Transverse colon (tissue), 4 donors: ENCODE measurements at places on chromosomes 1 and 21. TPM values are rescaled to one million over a fixed set of nuclear protein-coding genes. Genes with fewer than 3 reads are reported as not detected.
A peak's percentile ranks its signal among the peaks of the same experiment; 100 is the strongest.

- no peak for DNase-seq
- no peak overlapping the region for H3K4me3 ChIP-seq
- no peak overlapping the region for H3K27ac ChIP-seq
Observed at GRCh38 chr1:232249861-232250777, 379.8 kb downstream of the SIPA1L2 start.

DNA sequence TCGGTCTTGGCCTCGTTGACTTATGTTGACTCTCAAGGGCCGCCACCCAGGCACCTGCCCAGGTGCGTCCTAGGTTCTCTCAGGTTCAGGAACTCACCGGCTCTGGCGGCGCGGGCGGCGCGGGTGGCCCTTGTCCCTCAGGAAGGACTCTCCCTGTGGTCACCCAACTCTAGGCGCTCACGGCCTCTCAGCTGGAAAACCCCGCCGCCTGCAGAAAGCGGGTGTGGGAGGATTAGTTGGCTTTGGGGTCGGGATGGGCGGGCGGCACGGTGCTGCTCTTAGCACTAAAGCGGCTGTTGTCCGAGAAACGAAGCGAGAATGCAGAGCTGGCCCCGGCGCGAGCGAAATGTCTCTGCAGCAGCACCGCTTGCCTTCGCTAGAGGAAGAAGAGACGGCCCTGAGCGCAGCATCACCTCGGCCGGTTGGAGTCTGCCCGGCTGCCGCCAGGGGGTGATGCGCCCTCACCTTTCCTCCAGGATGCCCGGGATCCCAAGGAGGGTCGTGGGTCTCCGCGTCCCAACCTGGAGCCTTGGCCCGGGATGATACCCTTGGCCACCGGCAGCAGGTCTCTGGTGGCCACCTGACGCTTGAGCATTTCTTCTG lies 8.1 kb upstream of the TADA1 start:
- H3K27ac ChIP-seq = no peak overlapping the region
- peaks cover 27% of the 10 kb centered on the region for H3K27me3 ChIP-seq
- no peak overlapping the region for H3K4me3 ChIP-seq

GRCh38 chr1:27973771-27974416 lies 14.1 kb downstream of the XKR8 start:
- no peaks in the 10 kb centered on the region for H3K27me3 ChIP-seq
- no peak overlapping the region for H3K27ac ChIP-seq
- H3K36me3 ChIP-seq = no peaks in the 10 kb centered on the region
- H3K4me1 ChIP-seq = peaks cover 6% of the 10 kb centered on the region

The LPAR3 gene
- total RNA-seq = 4.1 TPM

DNA sequence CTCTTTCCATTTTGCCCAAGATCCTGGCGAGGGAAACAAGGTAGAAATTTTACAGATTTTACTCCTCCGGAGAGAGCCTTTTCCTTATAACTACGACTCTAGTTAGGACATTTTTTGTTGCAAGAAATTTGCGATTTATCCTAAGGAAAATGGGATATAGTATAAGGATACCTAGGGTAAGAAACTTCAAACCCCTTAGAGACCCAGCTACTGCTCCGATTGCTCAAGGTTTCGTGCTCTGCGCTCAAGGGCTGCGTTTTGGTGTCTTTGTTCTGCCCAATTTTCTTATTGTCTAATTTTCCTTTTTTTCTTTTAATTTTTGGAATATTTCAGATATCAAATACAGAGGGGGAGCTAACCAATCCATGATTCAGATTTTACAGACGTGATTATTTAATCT lies 1.5 kb downstream of the TTC3 start:
- peak overlapping the region; percentile 97 for H3K27ac ChIP-seq
- H3K27me3 ChIP-seq = no peaks in the 10 kb centered on the region
- no peaks in the 10 kb centered on the region for H3K36me3 ChIP-seq
- H3K4me1 ChIP-seq = peaks cover 22% of the 10 kb centered on the region
- peak overlapping the region; percentile 78 for H3K4me3 ChIP-seq
- no peak for DNase-seq

The JMJD4 gene
- 52.7 TPM for total RNA-seq

DNA sequence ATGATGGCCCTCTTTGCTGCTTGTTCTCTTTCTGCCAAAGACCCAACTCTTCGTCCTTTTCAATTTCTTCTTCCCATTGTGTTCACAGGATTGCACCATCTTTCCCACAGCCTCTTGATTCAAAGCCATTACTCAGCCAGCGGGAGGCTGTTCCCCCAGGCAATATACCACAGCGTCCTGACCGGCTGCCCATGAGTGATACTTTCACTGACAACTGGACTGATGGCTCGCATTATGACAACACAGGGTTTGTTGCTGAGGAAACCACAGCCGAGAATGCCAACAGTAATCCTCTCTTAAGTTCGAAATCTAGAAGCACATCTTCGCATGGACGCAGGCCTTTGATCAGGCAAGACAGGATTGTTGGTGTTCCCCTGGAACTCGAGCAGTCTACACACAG lies 167.4 kb downstream of the LRRC40 start:
- no peaks in the 10 kb centered on the region for H3K4me1 ChIP-seq
- no peak overlapping the region for H3K27ac ChIP-seq
- no peaks in the 10 kb centered on the region for H3K27me3 ChIP-seq
- no peak for DNase-seq
- H3K36me3 ChIP-seq = no peaks in the 10 kb centered on the region
- H3K4me3 ChIP-seq = no peak overlapping the region

GRCh38 chr1:106975944-106976343 lies 80.5 kb upstream of the PRMT6 start:
- H3K4me3 ChIP-seq = no peak overlapping the region
- H3K27me3 ChIP-seq = no peaks in the 10 kb centered on the region
- no peak overlapping the region for H3K27ac ChIP-seq

The MIXL1 gene
- total RNA-seq = not detected

DNA sequence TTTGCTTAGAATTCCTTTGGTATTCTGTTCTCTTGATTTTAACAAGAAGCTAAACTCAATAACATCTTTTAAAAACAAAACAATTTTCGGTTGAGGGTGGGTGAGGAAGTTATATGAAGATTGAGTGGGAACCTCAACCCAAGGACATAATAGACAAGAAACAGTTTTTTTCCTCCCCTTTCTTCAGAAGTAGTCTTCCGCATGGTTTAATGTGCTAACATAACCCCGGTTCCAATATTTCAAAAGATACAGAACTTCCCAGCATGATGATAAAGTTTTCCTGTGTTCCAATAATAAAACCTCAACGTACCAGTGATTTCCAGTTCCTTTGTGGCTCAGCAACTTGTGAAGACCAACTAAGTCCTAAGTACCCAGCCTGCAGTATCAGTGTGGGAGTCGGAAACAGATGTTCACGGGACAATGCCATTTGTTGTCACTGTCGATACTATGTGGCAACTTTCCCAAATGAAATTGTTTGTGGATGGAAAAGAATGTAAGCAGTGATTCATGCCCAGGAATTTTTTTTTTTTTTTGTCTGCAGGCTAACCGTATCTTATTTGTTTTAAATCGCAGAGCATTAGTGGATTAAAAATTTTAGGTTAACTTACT lies 48.5 kb downstream of the NR5A2 start:
- no peaks in the 10 kb centered on the region for H3K4me1 ChIP-seq
- no peaks in the 10 kb centered on the region for H3K36me3 ChIP-seq
- H3K27me3 ChIP-seq = peaks cover 9% of the 10 kb centered on the region
- DNase-seq = no peak
- H3K4me3 ChIP-seq = no peak overlapping the region

The ANKRD45 gene
- 1.1 TPM for total RNA-seq

The SETDB1 gene
- total RNA-seq = 59.7 TPM

The PYHIN1 gene
- 4.4 TPM for total RNA-seq

DNA sequence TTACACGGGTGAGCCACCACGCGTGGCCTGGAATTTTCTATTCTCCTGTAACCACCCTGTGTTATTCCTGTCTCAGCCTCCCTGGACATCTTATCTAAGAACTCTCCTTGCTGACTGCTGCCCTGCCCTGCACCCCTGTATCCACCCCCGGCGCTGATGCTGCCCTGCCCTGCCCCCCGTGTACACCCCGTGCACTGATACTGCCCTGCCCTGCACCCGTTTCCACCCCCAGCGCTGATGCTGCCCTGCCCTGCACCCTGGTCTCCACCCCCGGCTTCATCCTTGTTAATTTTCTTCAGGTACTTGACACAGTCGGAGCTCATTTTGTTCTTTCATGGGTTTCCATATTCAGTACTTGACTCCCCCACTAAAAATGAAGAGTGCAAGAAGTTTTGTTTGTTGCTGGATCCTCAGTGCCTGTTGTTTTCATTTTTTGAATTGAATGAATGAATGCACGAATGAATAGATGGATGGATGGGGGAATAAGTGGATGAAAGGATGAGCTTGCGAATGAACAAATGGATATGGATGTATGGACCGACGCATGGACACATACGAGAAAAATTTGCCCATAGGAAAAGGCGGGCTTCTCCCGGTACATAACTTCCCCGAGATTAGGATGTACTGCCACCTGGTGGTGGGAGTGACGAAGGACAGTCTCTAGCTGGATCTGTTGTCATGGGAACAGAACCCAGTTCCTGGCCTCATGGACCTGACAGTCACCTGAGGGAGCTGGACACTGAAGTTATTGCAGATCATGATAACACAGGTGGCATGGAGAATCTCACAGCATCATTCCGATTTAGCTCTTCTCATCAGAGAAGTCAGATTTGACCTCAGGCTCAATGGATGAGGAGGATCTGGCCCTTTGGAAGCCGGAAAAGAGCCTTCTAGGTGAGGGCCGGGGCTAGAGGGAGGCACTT lies 14.9 kb downstream of the AADACL4 start:
- H3K27me3 ChIP-seq = no peaks in the 10 kb centered on the region
- no peaks in the 10 kb centered on the region for H3K4me1 ChIP-seq
- no peak overlapping the region for H3K4me3 ChIP-seq
- no peak overlapping the region for H3K27ac ChIP-seq

- no peaks in the 10 kb centered on the region for H3K27me3 ChIP-seq
- no peaks in the 10 kb centered on the region for H3K36me3 ChIP-seq
- H3K4me3 ChIP-seq = no peak overlapping the region
- H3K4me1 ChIP-seq = no peaks in the 10 kb centered on the region
Observed at GRCh38 chr1:200233393-200233792, 176.4 kb downstream of the ZNF281 start.

DNA sequence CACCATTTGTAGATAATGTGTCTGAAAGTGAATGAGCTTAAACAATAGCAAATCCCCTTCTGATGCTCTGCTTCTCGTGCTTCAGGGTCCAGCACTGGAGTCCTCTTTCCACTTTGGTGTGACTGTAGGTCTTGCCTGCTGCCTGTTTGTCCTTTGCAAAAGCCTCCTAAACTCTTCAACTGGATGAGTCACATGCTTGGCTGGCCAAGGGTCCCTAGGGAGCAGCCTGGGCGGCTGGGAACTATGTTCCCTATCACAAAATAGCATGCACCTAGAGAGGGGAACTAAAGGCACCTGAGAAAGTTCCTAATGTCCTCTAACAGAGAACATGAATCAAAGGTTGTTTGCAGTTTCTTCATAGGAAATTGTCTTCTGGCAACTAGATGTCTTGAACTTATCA lies 607.2 kb upstream of the PLXNA2 start:
- H3K4me3 ChIP-seq = no peak overlapping the region
- no peak for DNase-seq
- no peaks in the 10 kb centered on the region for H3K4me1 ChIP-seq
- H3K27me3 ChIP-seq = no peaks in the 10 kb centered on the region
- no peak overlapping the region for H3K27ac ChIP-seq
- no peaks in the 10 kb centered on the region for H3K36me3 ChIP-seq

The ZFP69B gene
- 0.68 TPM for total RNA-seq

The SRRM1 gene
- total RNA-seq = 71.1 TPM

DNA sequence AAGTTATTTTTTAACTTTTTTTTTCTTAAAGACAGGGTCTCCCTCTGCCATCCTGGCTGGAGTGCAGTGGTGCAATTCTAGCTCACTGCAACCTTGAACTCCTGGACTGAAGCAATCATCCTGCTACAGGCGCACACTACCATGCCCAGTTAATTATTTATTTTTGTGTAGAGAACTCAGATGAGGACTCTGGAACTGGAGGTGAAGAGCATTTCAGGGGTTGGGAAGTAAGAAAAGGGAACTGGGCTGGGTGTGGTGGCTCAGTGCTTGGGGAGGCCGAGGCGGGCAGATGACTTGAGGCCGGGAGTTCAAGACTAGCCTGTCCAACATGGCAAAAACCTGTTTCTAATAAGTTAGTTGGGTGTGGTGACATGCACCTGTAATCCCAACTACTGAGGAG lies 28.9 kb downstream of the SLC35F3 start:
- no peaks in the 10 kb centered on the region for H3K4me1 ChIP-seq
- H3K27me3 ChIP-seq = no peaks in the 10 kb centered on the region
- H3K27ac ChIP-seq = no peak overlapping the region

GRCh38 chr1:229726061-229726460 lies 100.0 kb downstream of the URB2 start:
- no peak overlapping the region for H3K27ac ChIP-seq
- H3K27me3 ChIP-seq = no peaks in the 10 kb centered on the region
- H3K36me3 ChIP-seq = no peaks in the 10 kb centered on the region

The HEYL gene
- total RNA-seq = 1.2 TPM

- peak; percentile 69 for DNase-seq
- no peaks in the 10 kb centered on the region for H3K36me3 ChIP-seq
- peaks cover 71% of the 10 kb centered on the region for H3K4me1 ChIP-seq
Observed at GRCh38 chr1:150613061-150613920, 16.1 kb downstream of the ENSA start.

DNA sequence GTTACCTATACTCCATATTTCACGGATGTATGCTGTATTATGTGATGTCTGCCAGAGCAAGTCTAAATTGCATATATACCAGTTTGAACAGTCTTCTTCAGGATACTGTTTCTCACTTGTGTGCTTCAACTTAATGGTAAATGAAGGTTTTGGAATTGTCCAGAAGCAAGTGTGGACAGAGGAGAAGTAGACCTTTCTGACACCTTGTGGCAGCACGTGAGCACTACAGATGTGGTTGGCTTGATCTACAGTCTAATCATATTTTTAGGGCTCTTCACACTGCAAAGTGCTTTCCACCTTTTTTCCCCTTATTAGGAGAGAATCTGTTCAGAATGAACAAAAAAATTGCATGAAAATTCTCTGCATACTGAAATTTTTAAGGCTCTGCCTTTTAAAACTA lies 10.9 kb downstream of the MORC3 start:
- peak; percentile 63 for DNase-seq
- peaks cover 3% of the 10 kb centered on the region for H3K36me3 ChIP-seq
- no peak overlapping the region for H3K27ac ChIP-seq
- peaks cover 23% of the 10 kb centered on the region for H3K4me1 ChIP-seq
- H3K4me3 ChIP-seq = no peak overlapping the region

- H3K27me3 ChIP-seq = no peaks in the 10 kb centered on the region
- H3K4me3 ChIP-seq = no peak overlapping the region
- no peaks in the 10 kb centered on the region for H3K4me1 ChIP-seq
- H3K27ac ChIP-seq = no peak overlapping the region
Observed at GRCh38 chr1:6059866-6060265, 14.2 kb downstream of the KCNAB2 start.
